ENCODE measurements at places on chromosomes 12 and 14.

- DNase-seq = no peak
Observed at GRCh38 chr12:43436597-43436996, 115.4 kb downstream of the ADAMTS20 start.

- no peak for DNase-seq
Observed at GRCh38 chr12:120956579-120957300, 21.6 kb upstream of the HNF1A start.

GRCh38 chr12:52535574-52535973, 15.4 kb upstream of the KRT5 start:
- no peak for DNase-seq

DNA sequence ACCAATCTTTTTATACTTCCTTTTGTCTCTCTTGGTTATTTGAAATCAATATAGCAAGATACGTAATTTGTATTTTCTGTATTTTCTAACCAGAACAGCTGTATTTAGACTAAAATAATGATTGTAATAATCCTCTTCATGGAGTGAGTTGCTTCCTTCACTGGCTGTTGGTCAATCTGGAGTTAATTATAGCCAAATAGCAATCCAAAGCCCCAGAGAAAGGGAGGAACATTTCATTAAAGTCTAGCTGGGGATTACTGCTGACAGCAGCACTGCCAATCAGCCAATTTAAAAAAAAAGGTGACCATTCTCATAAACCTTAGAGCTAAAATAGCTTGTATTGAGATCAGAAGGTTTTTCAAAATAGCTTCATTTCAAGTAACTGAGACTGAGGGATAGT, 118.0 kb downstream of the TRHDE start:
- no peak for DNase-seq

DNA sequence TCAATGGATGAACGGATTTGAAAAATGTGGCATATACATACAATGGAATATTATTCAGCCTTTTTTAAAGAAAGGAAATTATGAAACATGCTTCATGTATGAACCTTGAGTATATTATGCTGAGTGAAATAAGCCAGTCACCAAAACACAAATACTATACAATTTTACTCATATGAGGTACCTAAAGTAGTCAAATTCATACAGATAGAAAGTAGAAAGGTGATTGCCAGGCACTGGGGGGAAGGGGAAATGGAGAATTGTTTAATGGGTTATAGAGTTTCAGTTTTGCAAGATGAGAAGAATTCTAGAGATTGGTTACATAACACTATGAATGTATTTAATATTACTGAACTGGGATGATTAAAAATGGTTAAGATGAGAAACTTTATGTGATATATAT, 171.4 kb downstream of the TMTC3 start:
- DNase-seq = no peak

GRCh38 chr14:72454388-72455160, 439.3 kb downstream of the DPF3 start:
- no peak for DNase-seq

DNA sequence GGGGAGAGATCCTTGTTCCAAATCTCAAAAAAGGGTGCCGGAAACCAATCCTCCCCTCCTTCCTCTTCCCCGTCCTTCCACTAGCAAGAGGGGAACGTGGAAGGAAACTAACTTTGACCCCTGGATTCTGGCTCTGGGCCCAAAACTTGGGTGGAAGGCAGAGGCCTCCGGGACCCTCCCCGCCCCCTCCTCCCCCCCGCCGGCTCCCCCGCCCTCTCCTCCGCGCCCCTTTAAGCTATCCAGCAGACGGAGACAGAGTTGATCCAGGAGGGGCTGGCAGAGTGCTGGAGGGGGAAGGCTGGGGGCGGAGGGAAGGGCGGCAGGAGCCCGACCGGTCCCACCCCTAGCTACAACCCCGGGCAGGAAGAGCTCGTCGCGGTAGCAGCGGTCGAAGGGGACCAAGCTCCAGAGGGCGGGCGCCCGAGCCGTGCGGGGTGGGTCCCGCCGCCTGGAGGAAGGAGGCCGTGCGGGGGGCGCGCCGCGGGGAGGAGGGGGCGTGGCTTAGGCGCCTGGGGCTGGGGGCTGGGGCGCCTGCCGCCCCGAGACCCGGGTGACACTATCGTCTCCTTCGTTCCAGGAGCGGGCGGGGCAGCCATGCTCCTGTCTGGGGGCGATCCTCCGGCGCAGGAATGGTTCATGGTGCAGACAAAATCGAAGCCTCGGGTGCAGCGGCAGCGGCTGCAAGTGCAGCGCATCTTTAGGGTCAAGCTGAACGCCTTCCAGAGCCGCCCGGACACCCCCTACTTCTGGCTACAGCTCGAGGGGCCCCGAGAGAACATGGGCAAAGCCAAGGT, at the start of gene NYNRIN:
TSS of gene NYNRIN (plus strand) at position 351 of the 794 bp plus-strand sequence. CDS start at position 595, 244 bp downstream.
- DNase-seq = no peak

DNA sequence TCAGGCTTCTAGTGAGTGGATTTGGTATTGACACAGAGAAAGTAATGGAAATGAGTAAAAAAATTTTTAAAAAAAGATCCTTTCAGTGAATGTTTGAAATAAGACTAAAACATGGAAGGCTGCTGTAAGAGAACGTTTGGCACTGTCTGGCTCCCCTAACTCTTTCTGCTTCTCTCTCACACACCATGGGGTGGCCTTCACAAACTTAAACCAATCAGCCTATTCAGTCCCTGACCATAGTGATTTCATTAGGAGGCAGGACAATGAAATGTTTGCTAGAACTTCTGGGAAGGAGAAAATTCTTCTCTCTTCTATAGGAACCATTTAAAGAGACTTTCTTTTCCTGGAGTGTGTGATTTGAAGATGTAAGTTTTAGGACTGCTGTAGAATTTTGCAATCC, 84.2 kb upstream of the GRIN2B start:
- DNase-seq = no peak

GRCh38 chr14:49950275-49951228, 57.7 kb downstream of the ARF6 start:
- DNase-seq = no peak

DNA sequence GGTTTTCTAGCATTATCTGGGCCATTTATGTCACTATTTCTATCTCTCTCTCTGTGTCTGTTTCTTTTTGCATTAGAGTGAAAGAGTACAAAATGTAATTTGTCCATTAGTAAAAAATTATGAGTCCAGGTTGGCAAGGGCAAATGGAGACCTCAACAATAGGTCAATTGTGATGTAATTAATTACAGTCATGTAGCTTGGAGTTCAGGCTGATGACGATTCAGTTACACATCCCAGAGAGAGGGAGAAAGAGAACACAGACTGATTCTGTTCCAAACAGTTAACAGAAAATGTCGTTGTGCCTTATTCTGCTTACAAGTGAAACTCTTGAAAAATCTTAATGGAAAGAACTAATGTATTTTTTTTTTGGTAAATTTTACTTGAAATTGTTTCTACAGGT, 83.3 kb downstream of the ATXN7L3B start:
- DNase-seq = no peak

DNA sequence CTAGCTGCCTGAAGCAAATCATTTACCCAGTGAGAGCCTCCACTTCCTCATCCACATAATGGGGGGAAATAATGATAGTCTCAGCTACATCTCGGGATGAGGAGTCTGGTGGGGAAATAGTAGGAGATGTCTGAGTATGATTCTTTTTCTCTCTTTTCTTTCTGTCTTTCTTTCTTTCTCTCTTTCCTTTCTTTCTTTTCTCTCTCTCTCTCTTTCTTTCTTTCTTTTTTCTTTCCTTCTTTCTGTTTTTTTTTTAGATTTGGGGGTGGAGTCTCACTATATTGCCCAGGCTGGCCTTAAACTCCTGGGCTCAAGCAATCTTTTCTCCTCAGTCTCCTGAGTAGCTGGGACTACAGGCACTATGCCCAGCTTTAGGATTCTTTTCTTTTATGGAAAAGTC, 12.8 kb downstream of the HOXC4 start:
- DNase-seq = no peak

DNA sequence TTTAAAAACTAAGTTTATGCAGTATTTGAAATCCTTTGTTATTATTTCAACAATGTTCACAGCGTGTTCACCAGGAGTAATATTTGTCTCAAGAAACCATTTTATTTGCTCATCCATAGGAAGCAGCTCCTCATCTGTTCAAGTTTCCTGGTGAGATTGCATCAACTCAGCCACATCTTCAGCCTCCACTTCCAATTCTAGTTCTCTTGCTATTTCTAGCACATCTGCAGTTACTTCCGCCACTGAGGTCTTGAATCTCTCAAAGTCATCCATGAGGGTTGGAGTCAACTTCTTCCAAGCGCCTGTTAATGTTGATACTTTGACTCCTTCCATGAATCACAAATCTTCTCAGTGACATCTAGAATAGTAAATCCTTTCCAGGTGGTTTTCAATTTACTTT, 18.0 kb downstream of the CLEC9A start:
- no peak for DNase-seq

DNA sequence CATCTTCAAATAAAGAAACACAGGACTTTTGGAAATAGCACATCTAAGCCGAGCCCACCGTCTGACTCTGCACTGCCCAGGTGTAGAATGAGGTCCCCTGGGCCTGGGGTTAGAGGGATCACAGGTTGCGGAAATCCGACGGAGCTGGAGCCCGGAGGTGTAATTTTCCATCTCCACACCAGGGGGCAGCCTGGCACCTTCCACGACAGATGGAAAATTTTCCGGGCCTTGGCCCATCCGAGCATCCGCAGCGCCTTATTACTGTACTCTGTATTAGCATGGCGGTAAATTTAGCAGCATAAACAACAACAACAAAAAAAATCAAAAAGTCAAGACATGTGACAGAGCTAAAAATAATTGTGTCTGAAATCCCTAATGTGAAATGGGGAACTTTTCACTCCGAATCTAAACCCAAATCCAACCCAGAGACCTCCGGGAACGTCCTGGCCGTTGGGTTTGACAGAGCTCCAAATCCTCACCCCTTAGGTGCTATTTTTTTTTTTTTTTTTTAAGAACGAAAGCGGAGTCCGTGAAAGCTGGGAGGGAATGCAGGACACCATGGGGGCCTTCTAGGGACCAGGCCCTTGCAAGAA, 93.9 kb downstream of the KSR2 start:
- no peak for DNase-seq

DNA sequence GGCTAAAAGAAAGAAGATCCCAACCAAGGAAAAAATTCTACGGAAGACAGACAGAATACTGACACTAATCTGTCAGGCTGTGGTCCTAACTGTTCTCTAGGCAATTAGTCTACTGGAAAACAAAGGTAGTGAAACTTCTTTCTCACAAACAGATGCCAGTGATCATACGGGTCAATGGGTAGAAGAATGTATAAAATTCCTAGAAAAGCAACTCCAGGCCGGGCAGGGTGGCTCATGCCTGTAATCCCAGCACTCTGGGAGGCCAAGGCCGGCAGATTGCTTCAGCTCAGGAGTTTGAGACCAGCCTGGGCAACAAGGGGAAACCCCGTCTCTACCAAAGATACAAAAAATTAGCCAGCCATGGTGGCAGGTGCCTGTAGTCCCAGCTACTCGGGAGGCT, 64.8 kb downstream of the HECTD4 start:
- no peak for DNase-seq

GRCh38 chr14:71231521-71232393, 324.5 kb downstream of the PCNX1 start:
- no peak for DNase-seq

- no peak for DNase-seq
Observed at GRCh38 chr12:48013287-48013686, 9.0 kb upstream of the COL2A1 start.

DNA sequence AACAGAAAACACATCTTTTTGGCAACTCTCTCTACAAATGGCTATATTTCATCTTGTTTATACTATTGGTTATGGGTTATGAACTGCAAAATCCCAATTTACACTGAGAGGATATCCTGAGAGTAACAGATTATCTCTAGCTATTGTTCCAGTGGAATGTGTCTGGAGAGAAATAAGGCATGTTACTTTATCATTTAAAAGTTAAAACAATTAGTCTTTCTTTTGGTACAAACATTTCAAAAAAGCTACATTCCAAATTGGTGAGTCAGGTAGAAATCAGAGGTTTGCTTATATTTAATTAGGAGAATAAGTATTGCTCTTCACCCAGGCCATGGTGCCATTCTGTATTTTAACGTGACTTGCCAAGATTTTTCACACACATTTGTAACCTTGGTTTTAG, 411.6 kb downstream of the CCER1 start:
- DNase-seq = no peak

GRCh38 chr14:59919570-59920377, at the start of gene LRRC9:
Gene LRRC9, plus strand, starts transcription at chr14:59920144.
- no peak for DNase-seq

- DNase-seq = no peak
Observed at GRCh38 chr14:77014004-77014604, 14.4 kb downstream of the IRF2BPL start.

- DNase-seq = no peak
Observed at GRCh38 chr14:75570797-75571196, 7.6 kb upstream of the FLVCR2 start.

DNA sequence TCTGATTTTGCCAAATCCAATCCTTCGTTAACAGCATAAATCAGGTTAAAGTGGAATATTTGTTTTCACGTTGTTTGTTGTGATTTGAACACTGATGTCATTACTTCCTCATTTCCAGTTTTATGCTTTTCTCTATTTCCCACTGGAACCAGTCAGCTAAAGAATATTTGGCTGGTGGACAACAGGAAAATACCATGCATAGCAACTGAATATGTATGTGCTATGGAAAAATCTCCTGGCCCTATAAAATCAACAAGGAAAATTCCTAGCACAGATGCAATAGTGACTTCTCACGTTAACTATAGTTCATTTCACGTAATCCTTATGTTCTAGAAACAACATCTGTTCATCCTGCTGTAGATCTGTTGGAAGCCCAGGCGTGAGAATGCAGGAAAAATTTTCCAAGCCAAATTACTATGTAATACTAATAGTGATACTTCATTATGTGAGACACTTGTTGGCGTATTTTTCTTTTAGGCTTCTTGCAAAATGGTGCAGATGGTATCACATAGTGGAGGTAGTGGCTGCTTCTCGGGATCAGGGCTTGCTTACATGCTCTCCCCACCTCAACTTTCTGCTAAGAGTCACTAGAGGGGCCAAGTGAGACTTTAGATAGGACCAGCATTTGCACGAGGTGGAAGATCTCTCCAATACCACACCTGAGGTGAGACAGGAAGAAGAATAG, 86.3 kb upstream of the USP44 start:
- no peak for DNase-seq

- no peak for DNase-seq
Observed at GRCh38 chr14:59244581-59244980, 56.1 kb downstream of the DAAM1 start.

GRCh38 chr12:51070004-51070403, 13.4 kb downstream of the CSRNP2 start:
- DNase-seq = no peak

- DNase-seq = no peak
Observed at GRCh38 chr14:49594347-49595091, 4.2 kb upstream of the LRR1 start.

- DNase-seq = no peak
Observed at GRCh38 chr12:18676996-18677588, 60.7 kb downstream of the PLCZ1 start.

- no peak for DNase-seq
Observed at GRCh38 chr14:55711175-55711811, 131.3 kb downstream of the KTN1 start.
